ENCODE measurements at places on chromosomes 11 and 22.
A peak's percentile ranks its signal among the peaks of the same experiment; 100 is the strongest.

DNA sequence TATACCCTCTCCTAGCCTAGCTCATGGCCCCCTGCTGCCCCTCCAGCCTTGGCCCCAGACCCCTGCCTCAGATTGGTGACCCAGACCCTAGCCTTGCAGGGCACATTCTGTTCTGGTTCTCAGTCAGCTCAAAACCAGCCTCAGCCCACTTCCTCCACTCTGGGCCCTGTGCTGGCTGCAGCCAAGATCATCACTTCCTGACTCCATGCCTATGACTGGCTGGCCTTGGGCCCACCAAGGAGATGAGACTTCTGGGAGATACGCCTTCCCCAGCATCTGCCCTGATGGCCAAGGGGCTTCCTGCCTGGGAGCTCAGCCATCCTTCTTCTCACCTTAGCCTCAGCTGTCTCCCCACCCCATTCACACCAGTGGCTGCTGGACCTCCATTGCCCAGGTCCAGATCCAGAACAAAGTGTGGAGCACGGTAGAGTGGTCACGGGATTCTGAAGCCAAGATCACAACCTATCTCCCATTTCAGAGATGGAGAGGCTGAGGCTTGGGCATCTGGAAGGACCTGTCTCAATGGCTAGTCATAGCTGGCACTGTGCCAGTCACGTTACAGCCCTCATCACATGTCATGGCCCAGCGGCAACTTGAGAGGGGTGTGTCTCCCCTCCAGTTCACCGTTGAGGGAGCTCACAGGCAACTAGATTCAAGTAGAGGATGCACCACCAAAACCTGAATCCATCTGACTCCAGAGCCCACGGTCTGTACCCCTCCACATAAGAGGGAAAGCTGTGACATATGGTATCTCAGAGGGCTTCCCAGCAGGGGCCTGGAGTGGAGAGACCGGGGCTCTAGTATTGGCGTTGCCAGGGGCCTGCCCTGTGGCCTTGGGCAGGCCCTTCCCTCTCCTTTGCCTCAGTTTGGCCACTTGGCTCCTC is 43.0 kb upstream of the KLHL35 start:
- peak; percentile 8 for DNase-seq

GRCh38 chr11:64128255-64129006 is 37.5 kb downstream of the MACROD1 start:
- DNase-seq = no peak

- no peak for DNase-seq
Measured at GRCh38 chr11:91178366-91178765, 955.5 kb upstream of the CHORDC1 start.

GRCh38 chr11:113839842-113840241 is 35.5 kb downstream of the USP28 start:
- no peak for DNase-seq

- peak; percentile 57 for DNase-seq
Measured at GRCh38 chr22:25564320-25564978, at the start of gene GRK3. Gene GRK3, plus strand, starts transcription at chr22:25564675. Its CDS starts 366 bp downstream, at chr22:25565041.

DNA sequence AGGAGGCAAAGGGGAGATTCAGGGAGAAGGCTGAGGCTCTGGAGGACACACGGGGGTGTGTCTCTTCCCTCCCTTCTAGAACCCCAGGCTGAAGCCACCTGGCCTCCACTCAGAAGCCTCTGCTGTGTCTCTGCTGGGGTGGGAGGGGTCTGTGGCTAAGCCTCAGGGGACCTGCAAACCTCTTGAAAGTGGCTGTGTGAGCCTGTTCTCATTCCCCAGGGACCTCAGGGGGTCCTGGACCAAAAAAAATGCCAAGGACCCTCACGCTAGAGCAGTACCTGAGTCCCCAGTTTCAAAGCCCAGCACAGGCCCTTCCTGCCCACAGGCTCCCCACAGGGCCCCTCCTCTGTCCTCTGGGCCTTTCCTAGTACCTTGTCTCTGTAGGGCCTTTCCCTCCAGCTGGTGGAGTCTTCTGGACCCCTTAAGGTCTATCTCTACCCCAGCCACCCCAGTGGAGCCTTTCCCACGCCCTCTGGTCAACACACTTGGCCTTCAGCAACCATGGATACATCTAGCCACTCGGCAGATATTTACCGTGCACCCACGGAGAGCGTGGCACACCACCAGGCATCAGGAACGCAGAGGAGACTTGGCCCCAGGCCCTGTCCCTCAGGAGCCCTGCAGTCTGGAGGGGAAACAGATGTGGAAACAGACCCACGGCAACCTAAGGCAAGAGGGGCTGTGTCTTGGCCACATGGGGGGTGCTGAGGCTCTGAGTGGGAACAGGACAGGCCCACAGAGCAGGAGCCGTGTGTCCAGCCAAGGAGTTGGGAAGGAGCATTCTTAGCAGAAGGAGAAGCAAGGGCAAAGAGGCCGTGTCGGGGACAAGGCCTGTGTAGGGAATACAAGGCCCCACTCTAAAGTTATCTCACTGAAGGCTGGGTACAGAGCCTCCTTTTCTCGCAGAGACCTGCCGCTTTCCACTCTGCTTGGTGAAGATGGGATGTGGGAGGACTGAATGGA is 18.5 kb downstream of the PLA2G6 start:
- DNase-seq = no peak

DNA sequence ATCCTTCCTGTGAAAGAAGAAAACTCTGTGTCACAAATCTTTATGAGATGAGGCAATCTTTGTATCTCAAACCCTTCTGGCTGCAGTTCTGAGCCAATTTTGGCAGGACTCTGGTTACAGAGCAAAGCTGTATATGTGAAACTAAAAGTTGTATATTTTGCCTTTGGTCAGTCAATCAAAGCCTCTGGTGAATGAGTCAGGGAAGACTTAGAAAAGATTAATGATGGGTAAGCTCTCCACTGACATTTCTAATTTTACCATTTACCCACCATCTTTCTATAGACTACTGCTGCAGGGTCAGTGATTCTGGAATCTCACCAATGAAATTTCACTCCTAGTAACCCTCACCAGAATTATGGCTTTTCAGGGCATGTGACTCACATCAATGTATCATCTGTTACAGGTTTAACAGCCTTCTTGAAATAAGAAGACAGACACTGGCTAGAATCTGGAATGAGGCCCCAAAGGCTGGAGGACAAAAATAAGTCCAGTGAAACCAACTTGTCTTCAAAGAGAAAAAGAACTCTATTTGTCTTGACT is 43.3 kb downstream of the USP35 start:
- no peak for DNase-seq

GRCh38 chr11:8503910-8504364 is 90.1 kb downstream of the STK33 start:
- DNase-seq = no peak

DNA sequence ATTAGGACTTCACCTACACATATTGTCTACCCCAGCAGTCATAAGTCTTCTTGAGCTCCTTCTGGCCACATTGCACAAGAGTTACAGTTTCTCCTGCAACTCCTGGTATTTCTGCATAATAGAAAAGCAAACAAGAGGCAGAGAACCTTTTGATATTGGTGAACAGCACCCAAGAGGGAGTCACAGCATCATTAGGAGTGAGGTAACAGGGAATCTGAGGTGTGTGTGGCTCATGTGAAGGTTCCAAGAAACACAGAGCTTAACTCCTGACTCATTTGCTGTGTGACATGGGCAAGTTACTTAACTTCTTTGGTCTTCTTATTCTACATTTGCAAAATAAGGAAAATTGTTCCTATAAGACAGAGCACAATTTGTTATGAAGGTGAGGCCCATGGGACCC is 374.6 kb downstream of the INSC start:
- DNase-seq = no peak

DNA sequence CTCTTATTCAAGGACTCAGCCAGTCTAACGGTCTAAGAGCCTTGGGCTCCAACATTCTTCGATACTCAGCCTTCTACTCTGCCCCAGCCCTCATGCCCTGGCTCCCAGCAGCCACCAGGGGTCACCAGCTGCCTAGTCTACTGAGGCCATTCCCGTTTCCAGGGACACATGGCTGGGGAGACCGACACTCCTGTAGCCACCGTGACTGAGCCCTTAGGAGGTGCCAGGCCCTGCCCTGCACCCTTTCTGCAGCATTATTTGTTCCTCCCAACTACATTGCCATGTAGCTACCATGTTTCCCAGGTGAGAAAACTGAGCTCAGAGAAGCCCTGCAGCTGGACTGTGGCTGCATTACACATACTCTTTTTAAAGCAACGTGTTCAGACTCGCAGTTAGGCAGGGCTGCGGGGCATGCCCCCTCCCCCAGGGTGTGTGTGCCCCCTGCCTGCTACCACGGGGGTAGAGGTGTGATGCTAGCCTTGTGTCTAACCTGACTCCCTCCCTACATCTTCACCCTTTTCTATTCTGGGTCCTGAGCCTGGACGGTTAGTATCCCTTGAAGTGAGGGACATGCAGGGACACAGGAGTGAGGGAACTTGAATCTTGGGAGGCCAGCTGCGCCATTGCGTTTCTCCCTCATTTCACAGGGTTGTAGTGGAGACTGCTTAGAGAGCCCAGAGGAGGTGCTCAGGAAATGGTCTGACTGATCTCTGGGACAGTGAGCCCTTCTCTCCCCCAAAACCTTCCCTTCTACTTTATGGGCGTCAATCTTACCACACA is 17.5 kb downstream of the ATG16L2 start:
- DNase-seq = peak; percentile 58

DNA sequence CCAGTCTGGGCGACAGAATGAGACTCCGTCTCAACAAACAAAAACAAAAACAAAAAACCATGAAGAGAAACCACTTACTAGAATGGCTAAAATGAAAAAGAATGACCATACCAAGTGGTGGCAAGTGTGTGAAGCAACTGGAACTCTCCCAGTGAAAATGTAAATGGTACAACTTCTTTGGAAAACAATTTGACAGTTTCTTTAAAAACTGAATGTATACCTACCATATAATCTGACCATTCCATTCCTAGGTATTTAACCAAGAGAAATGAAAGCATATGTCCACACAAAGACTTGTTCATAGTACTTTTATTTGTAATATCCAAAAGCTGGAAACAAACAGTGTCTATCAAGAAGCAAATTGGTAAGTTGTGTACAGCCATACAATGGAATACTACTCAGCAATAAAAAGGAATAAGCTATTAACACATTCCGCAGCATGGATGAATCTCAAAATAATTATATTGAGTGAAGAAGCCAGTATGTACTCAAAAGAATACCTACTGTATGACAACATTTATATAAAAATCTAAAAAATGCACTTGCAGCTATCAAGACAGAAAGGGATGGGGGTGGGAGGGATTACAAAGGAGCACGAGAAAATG is 27.7 kb downstream of the DGCR2 start:
- no peak for DNase-seq

GRCh38 chr11:65634905-65635731 is 2.8 kb upstream of the SIPA1 start:
- DNase-seq = no peak
